ENCODE measurements at places on chromosomes 4 and X. TPM values are rescaled to one million over a fixed set of nuclear protein-coding genes. Genes with fewer than 3 reads are reported as not detected.

DNA sequence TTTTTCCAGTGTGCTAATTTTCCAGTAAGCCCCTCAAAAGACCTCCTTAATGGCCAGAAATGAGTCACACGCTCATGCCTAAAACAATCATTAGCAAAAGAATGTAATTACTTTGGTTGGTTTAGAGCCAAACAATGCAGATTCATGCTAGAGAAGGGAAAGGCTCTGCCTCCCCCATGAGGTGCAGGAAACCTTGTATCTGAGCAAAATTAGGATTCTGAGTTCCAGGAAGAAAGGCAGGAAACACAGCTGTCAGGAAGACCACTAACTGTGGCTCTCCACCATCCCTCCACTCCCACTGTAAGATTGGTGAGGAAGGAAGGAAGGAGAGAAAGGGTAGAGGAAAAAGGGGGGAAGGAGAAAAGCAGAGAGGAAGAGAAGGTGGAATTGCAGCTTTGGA is 104.9 kb upstream of the DHX15 start:
- no peak for DNase-seq
- H3K36me3 ChIP-seq, result no peaks in the 10 kb centered on the region
- no peak overlapping the region for H3K27ac ChIP-seq

Gene WWC2
- 5.8 TPM for total RNA-seq

- H3K4me1 ChIP-seq, result no peaks in the 10 kb centered on the region
- H3K27ac ChIP-seq, result no peak overlapping the region
- no peak overlapping the region for H3K4me3 ChIP-seq
- H3K36me3 ChIP-seq, result no peaks in the 10 kb centered on the region
Measured at GRCh38 chr4:183253451-183253850, 66.6 kb downstream of the CLDN22 start.

DNA sequence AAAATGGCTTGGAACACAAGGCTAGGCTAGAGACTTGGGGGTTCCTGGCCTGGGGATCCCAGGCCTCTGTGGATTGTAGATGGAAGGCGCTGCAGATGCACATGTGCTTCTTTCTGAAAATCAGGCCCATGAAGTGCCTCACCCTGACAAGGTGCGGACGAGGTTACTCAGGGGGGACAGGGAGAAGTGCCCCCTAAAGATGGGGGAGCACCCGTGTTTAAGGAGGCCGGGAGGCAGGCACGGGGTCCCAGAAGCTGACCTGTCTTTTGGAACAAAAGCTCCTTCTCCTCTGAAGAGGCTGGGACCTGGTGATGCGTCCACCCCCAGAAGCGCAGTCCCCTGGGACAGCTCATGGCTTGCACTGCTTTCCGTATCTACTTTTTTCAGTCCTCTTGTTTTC is 2.4 kb downstream of the PDZD4 start:
- no peak overlapping the region for H3K4me3 ChIP-seq
- no peaks in the 10 kb centered on the region for H3K36me3 ChIP-seq
- peaks cover 21% of the 10 kb centered on the region for H3K4me1 ChIP-seq
- H3K27me3 ChIP-seq, result no peaks in the 10 kb centered on the region
- H3K27ac ChIP-seq, result no peak overlapping the region

GRCh38 chr4:56764775-56765174 is 56.7 kb downstream of the SPINK2 start:
- no peaks in the 10 kb centered on the region for H3K36me3 ChIP-seq
- DNase-seq, result no peak
- no peak overlapping the region for H3K4me3 ChIP-seq
- no peak overlapping the region for H3K27ac ChIP-seq
- H3K4me1 ChIP-seq, result peaks cover 18% of the 10 kb centered on the region

- peaks cover 21% of the 10 kb centered on the region for H3K27me3 ChIP-seq
- no peak for DNase-seq
- no peaks in the 10 kb centered on the region for H3K4me1 ChIP-seq
- no peak overlapping the region for H3K4me3 ChIP-seq
- H3K27ac ChIP-seq, result no peak overlapping the region
Measured at GRCh38 chr4:143025081-143025704, 159.5 kb upstream of the USP38 start.

Gene JAKMIP1
- 16.8 TPM for total RNA-seq

All from T-helper 17 cell (primary cell).